ENCODE measurements at places on chromosomes 16 and 17.

- no peak for DNase-seq
Observed at GRCh38 chr17:58648236-58648635, 43.6 kb downstream of the TEX14 start.

GRCh38 chr17:40328386-40328766, 19.4 kb downstream of the RARA start:
- DNase-seq = no peak

- DNase-seq = no peak
Observed at GRCh38 chr16:55408661-55409060, 70.3 kb upstream of the MMP2 start.

DNA sequence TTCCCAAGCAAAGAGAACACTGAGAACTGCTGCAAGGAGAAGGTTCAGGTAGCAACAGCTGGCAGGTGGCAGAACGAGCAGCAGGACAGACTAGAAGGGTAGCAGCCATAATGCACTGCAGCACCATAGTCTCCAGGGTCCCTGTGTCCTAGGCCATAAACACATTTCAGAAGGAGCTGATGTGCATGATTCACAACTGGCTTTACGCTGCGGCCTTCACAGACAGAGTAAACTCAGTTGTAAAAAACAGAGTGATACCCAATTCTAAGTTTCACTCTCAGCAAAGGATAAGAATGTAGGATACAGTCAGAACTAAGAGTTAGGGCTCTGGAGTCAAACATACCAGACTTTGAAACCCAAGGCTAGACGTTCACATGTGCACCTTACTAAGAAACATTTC, 24.4 kb downstream of the ARHGAP17 start:
- no peak for DNase-seq

DNA sequence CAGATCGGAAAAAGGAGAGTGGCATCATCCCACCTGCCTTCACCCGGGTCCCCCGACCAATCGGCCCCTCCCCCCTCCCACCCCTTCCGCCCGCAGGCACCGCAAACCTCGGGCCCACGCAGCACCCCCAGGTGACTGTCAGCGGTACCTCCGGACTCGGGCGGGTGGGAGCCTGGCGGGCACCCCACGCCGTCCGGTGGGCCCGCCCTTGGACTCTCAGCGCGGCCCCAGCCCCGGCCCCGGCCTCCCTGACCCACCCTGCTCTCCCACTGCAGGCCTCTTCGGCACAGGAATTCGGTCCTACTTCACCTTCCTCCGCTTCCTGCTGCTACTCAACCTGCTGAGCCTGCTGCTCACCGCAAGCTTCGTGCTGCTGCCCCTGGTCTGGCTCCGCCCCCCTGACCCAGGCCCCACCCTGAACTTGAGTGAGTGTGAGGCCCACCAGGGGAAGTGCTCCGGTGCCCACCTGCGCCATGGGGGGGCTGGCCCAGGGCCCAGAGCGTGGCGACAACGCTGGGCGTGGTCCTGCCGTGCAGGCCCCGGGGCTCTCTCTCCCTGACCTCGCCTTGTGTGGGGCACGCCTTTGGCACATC, 1.6 kb downstream of the TMC8 start:
- DNase-seq = no peak

GRCh38 chr16:57842601-57843000, 40.3 kb upstream of the KIFC3 start:
- DNase-seq = no peak

GRCh38 chr17:68004201-68004600, 7.9 kb upstream of the C17orf58 start:
- no peak for DNase-seq

DNA sequence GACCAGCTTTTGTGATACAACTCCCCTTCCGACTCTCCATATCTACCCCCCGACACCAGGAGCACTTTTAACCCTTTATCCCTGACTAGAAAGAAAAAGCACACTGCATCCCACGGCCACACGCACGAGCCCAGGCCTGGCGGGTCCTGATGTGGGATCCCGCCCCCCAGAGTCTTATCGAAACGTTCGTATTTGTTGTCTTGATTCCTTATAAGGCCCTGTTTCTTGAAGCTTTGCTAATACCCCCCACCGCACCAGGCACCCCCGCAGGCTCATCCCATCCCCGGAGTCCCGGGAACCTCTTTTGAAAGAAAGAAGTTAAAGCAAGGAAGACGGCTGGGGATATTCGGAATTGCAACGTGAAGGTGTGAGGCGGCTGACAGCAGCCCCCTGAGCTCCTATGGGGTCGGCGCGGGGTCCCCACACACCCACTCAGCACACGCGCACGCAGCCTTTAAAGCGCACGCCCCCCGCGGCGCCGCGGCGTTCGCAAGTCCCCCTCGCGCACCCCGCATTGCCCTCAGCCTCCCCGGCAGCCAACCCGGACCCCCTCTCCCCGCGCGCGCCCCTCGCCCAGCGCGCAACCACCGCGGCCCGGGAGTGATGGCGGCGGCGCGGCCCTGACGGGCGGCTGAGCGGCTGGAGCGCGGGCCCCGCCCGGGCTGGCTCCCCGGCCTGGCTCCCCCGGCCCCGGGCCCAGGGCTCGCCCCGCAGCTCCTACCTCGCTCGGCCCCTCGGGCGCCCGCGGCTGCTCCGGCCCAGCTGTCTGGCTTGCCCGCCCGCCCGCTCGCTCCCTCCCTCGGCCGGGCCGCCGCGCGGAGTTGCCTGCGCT, 448 bp downstream of the STAT5B start:
- no peak for DNase-seq

GRCh38 chr16:67528222-67528869, at the start of gene RIPOR1:
Gene RIPOR1, plus strand, starts transcription at chr16:67528829. Its CDS starts 9,618 bp downstream, at chr16:67538447.
- no peak for DNase-seq

DNA sequence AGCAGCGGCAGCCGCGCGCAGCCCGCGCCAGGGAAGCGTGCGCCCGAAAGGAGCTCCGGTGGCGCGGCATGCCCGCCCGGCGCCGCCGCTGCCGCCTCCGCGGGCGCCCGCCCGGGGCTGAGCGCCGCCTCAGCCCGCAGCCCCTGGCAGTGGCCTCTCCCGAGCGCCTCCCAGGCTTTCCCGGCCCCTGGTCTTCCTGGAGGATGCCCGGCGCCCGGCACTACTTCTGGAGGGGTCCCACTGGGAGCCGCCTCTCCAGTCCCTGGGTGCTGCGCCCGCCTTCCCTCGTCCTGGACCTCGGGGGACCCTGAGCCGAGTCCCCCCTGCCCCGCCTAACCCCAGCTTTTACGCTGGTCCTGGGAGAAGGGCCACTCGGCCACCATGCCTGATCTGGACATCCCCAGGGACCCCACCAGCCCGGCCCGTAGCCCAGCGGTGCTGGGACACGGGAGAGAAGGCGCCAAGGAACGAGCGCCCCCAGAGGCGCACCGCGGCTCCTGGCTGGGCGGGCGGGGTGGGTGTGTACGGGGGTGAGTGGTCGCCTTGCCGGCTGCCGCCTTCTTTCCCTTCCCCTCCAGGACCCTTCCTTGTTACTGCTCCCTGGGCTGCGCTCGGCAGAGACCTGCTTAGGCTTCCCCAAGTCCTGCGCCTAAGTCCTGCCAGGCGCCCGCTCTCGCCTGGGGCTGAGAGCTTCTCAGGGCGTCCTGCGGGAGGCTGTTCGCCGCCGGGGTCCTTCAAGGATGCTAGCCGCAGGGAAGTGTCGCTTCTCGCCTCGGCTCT, 704 bp downstream of the ASIC2 start:
- no peak for DNase-seq

GRCh38 chr16:10752843-10753523, 9.3 kb downstream of the NUBP1 start:
- no peak for DNase-seq

GRCh38 chr17:1820528-1821252, 9.0 kb downstream of the SMYD4 start:
- no peak for DNase-seq

DNA sequence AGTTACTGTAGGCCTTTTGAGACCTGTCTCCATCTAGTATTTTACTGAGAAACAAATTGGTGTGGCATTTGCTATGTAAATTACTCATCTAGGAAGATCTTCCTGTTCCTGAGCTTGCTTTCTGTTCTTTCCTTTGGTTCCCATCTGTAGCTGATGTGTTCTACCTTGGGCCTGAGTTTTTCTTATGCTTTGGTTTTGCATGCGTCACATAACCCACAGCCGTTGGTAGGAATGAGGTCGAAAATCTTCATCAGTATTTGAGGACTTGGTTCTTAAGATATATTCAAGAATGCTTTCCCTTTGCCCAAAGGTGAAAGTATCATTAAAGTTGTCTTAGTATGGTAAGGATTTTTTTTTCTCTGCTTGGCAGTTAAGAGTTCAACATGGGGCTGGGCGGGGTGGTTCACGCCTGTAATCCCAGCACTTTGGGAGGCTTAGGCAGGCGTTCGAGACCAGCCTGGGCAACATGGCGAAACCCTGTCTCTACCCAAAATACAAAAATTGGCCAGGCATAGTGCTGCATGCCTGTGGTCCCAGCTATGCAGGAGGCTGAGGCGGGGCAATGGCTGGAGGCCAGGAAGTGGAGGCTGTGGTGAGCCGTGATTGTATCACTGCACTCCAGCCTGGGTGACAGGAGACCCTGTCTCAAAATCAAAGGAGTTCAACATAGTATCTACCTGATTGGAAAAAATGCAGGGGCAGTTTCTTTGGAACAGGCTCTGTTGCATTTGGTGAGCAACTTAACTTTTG, 28.8 kb downstream of the IST1 start:
- DNase-seq = no peak

GRCh38 chr16:19926449-19927390, 42.1 kb upstream of the GPRC5B start:
- DNase-seq = no peak

DNA sequence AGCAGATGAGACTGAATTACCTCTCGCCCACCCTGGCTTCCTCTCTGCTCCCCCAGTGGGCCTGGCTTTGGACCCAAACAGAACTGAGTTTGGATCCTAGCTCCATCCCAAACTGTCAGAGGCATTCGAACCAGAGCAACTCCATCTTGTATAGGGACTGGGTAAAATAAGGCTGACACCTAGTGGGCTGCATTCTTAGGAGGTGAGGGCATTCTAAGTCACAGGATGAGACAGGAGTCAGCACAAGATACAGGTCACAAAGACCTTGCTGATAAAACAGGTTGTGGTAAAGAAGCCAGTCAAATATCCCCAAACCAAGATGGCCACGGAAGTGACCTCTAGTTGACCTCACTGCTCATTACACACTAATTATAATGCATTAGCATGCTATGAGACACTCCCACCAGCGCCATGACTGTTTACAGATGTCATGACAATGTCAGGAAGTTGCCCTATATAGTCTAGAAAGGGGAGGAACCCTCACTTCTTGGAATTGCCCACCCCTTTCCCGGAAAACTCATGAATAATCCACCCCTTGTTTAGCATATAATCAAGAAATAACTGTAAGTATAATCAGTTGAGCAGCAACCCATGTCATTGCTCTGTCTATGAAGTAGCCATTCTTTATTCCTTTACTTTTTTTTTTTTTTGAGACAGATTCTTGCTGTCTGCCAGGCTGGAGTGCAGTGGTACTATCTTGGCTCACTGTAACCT, 44.4 kb downstream of the LYRM1 start:
- no peak for DNase-seq
